Activated T-helper 9 cell treated with anti-CD3 and anti-CD28 coated beads, Interleukin-2, amount 50 U/mL, for 16 hours (primary cell): ENCODE measurements at places on chromosomes 1 and 21.

GRCh38 chr21:30839304-30839703 is 9.7 kb upstream of the KRTAP7-1 start:
- DNase-seq: no peak

- no peak for DNase-seq
Measured at GRCh38 chr1:16226490-16227179, 10.3 kb downstream of the CPLANE2 start.

DNA sequence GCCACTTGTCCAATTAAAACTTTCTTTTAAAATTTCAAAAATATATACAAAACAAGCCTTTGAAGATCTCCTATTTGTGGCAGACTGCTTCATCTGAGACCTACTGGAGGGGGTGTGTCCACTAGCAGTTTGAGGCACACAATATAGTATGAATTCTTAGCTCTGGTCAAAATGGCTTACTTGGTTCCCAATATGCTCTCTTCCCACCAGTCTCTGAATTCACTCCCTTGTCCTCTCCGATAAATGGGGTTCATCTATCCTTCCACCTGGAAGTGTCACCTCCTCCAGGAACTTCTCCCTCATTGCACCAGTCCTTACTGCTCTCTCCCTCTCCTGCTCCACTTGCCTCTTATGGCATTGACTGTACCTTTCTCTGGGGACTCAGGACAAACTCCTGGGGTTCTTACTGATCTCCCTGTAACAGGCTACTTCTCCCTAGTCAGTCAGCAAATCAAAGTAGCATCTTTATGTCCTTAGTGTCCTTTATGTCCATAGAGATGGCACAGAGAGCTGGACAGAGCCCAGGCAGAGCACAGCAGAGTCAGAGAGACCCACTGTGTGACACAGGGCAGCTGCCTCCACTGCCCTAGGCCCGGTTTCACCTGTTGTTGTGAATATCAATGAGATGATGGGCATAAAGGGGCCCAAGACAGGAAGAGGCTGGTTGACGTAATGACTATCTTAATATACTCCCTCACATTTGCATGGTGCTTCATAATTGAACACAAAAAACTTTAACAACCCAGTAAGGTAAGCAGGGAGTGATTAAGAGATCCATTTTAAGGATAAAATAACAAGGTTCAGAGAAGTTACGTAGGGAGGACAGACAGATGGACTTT is 3.6 kb downstream of the ASAP3 start:
- no peak for DNase-seq

- no peak for DNase-seq
Measured at GRCh38 chr1:215710036-215710898, 143.2 kb downstream of the KCTD3 start.

DNA sequence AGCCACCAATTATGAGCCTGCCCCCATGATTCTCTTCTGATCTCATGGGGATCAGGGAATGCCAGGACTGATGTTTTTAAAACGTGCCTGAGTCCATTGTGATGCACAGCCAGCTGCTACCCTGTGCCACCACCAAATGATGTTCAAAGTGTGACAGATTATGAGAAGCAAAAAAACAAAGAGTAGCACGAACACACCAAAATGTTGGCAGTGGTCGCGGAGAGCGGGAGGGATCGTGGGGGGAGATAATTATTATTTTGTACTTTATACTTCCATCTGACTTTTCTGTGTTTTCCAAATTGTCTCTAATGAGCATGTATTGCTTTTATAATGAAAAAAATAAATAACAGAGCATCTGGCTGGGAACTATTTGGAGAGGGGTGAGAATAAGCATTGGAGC is 50.5 kb downstream of the EPHB2 start:
- no peak for DNase-seq

DNA sequence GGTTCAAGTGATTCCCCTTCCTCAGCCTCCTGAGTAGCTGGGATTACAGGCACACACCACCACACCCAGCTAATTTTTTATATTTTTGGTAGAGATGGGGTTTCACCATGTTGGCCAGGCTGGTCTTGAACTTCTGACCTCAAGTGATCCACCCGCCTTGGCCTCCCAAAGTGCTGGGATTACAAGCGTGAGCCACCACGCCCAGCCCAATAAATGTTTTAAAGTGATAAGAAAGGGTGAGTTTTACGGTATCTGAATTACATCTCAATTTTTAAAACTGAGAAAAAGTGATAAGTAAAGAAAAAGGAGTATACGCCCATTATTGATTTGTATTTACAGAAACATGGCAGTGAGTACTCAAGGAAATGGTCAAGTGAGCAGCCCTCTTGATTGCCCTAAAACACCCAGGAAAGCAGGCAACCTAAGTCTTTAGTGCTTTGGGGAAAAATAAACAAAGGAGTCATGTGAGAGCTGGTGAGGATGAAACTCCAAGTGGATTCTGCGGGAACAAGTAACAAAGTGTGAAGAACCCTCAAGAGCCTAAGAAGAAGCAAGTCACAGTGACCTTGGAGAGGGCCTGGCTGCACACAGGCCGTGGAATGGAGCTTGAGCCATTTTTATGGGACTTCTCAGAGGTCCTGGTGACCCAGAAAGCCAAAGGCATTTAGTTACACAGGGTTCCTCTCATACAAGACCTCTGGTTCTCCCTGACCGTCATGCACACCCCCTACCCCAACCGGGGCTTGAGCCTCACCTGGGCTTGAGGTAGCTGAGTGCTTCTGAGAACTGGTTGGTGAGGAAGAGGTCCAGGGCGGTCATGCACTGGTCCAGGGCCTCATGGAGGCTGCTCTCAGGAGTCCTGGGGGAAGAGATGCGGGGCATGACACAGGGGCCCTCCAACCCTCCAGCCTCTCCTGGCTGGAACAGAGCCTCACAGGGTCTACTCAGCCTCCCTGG is 9.1 kb downstream of the TTC39A start:
- no peak for DNase-seq

GRCh38 chr1:182643699-182644098 is 39.5 kb upstream of the RGS16 start:
- no peak for DNase-seq

DNA sequence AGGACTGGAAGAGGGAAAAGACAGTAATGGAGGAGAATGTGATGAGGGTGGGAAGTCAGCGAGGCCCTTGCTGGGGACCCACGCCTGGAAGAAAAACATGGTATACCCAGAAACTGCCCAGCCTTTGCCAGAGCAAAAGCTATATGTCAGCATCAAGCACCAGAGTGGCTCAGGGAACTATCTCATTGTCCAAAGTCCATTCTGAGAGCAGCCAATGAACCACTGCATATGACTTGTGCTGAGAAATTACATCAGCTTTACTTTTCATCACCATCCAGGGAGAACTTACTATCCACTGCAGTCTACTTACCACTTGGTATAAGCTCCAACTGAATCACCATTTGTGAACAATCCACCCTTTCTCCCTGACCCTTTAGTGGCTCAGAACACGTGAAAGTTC is 148.1 kb downstream of the TTLL7 start:
- no peak for DNase-seq

- DNase-seq: no peak
Measured at GRCh38 chr1:112713466-112714312, 1.4 kb downstream of the PPM1J start.

DNA sequence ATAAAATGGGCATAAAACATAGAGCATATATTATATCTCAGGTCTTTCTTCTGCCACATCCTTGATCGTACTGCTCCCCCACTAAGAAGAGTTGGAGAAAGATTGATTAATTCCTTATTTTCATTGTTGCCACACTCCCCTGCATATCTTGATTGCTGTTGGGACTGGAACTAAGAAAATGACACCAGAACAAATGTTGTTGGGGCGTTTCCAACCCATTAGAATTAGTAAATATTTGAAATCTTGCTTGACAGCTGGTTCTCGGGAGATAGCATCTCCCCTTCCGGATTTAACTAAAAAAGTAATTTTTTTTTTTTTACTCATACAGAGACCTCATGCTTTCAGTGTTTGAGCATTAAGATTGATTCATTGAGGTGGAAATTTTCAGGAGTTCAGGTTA is 493.0 kb upstream of the PLXNA2 start:
- no peak for DNase-seq

GRCh38 chr1:164628772-164629171 is 69.8 kb downstream of the PBX1 start:
- DNase-seq: no peak

DNA sequence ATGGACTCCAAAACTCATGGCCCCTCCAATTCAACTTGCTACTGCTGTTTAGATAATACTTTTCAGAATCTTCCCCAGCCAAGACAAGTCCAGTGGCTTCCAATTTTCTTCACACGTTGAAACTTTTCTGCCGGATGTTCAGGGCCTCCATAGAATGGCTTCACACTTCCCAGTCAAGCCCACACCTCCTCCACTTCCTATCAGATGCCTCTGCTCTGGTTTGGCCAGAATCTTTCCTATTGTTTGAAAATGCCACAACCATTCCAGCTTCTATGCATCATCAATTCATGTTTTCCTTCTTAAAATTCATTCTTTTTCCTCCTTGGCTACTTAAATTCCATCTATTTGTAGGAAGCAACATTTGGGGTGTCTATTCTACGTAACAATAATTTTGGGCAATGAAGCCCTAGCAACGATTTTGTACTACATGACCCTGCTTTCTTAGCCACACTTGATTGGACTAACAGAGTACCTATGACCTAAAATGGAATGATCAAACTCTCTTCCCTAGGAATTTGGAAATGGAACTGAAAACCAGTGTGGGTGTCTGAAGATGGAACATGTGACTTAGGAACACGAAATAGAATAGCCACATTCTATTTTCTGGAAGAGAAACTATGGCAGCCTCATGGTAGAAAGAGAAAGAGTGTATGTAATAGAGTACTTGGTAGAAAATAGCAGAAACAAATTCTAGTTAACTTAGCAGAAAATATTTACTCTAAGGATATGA is 74.1 kb upstream of the CNIH3 start:
- no peak for DNase-seq

GRCh38 chr1:172179918-172180317 is 240.6 kb upstream of the C1orf105 start:
- DNase-seq: no peak

GRCh38 chr21:45855248-45855811 is 126.2 kb upstream of the COL6A1 start:
- DNase-seq: no peak

DNA sequence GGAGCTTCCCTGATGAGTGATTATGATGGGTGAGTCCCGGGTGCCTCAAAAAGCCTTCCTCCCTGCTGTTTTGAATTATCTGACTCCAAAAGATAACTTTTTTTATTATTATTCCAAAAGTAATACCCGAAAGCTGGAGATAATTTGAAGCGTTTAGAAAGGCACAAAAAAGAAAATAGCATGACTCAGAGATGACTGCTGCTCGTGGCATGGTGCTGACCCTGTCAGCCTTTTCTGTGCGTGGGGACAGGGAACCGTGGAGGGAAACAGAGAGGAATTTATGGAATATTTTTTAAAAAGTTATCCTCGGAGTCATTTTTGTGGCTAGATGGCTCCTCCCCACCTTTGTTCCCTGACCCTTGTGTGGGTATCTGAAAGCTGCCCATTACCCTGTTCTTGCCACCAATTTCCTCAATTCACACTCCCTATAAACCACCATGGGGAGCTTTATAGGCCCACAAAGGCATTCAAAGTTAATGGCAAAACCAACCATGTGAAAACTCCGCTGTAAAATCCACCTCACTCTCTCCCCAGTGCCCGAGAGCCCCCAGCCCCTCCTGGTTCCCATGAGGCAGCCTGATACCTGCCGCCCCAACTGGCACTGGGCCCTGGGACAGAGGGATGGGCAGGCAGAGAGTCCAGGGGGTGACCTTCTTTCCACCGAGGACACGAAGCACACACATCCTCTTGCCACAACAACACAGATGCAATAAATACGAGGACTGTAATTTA is 37.5 kb downstream of the IGSF21 start:
- DNase-seq: no peak

DNA sequence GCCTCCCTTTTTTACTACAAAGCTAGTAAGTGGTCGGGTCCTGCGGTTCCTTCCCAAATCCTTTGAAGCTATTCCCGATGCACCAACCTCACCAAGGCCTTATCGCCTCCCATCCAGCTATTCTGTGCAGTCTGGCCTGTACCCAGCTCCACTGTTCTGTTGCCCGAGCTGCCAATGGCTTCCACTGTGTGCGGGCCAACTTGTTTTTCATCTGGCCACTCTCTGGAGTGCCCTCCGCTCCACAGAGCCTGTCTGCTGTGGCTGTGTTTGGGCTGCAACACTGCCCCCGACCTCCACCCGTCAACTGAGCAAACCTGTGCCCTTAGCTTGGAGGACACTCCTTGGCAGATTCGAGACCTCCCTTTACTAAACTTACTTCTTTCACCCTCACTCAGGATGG is 125.0 kb downstream of the KIAA0319L start:
- DNase-seq: no peak

DNA sequence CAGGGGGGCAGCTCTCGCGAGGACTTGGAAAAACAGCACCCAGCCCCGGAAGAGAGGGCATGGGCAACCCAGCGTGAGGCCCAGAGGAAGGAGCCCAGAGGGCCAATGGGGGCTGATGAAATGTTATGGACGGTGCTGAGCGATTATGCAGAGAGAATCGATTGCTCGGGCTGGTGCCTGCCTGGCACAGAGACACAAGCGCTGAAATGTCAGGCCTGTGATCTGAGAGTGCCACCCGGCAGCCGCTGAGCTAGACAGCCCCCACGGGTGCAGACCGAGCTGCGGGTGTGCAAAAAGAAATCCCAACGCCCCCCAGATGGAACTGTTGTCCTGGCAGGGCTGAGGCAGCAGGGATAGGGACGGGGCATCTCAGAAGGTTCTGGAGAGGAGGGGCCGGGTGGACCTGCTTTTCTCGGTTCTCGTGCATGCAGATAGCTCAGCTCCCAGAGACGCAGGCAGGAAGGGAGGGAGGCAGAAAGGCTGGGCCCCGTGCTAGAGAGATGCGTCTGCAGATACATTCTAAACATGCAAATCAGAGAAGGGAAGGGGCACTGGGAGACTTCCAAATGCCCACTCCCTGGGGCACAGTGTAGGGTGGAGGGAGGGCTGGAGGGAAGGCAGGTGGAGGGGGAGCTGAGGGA is 41.5 kb downstream of the TAS1R2 start:
- DNase-seq: no peak

GRCh38 chr1:32115496-32115895 is 7.6 kb downstream of the KPNA6 start:
- no peak for DNase-seq

- DNase-seq: no peak
Measured at GRCh38 chr1:30320581-30320890, 402.8 kb downstream of the MATN1 start.

DNA sequence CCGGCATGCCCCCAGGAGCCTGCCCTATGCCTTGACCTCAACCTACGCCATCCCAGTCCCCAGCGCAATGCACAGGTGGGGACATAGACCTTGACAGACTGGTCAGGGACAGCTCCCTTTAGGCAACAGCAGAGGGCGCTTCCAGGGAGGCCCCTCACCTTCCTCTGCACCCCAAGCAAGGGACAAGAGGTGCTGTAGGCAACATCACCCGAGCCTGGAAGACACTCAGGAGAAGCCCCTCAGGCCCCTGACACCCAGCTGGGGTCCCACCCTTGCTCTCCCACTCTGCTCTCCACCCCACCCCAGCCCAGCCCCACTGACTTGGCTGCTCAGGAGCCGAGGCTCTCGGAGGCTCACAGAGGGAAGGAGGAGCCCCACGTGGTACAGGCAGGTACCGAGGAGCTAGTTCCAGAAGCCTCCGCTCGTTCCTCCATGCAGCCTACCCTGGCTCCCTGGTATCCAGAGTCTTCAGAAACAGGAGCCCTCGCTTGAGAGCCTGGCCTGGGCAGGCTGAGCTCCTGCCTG is 2.4 kb upstream of the WNT3A start:
- no peak for DNase-seq
